Stimulated activated CD4-positive, alpha-beta T cell treated with anti-CD3 and anti-CD28 coated beads, Interleukin-2, amount 100 ng/mL, for 24 hours (primary cell): ENCODE measurements at places on chromosomes 7 and 10.

DNA sequence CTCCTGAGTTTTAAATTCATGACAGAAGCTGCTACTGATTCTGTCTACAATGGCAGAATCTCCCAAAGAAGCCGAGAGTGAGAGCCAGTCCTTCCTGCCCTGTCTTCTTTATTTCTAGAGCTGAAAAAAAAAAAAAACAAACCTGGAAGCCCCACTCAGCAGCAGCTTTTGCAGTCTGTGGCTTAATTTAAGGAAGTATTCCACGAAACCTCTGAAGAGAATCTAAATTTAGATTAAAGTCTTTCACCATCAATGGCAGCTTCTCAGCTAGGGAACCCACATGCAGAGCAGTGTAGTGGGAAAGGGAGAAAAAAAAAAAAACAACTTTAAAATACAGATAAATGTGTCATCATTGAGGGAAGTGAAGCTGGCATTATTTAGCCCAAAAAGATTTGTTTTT lies 23.4 kb downstream of the SMURF1 start:
- no peak for DNase-seq

- no peak for DNase-seq
These were observed 207.9 kb downstream of the PAXIP1 start for GRCh38 chr7:154795014-154795413.

DNA sequence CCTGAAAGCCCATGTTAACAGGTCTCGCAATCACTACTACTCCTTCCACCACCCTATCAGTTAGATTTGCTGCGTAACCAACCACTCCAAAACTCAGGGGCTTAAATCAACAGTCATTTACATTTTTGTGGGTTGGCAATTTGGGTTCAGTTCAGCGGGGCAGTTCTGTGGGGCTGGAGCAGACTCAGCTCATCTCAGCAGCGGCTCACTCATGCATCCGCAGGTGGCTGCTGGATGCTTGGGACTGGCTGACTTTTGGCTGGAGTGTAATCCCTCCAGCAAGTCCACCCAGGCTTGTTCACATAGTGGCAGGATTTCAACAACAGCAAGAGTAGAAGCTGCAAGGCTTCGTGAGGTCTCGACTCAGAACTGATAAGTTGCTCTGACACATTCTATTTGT lies 79.2 kb downstream of the NEUROD6 start:
- no peak for DNase-seq

DNA sequence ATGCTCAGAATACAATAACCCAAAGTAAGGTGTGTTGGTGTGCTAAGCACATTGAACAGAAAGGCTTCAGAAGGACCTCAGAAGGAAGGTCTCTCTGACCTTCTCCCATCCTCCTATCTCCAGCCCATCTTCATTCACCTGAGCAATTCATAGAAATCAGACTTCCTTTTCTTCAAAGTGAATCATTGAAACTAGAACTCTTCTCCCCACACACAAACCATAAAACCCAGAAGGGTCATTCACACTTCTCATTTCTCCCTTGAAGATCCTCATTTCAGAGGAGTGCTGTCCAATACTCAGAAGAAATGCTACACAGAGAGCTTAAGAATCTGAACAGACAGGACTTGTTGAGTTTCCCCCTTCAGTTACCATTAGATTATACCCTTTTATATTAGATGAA lies 89.5 kb downstream of the VWDE start:
- no peak for DNase-seq

DNA sequence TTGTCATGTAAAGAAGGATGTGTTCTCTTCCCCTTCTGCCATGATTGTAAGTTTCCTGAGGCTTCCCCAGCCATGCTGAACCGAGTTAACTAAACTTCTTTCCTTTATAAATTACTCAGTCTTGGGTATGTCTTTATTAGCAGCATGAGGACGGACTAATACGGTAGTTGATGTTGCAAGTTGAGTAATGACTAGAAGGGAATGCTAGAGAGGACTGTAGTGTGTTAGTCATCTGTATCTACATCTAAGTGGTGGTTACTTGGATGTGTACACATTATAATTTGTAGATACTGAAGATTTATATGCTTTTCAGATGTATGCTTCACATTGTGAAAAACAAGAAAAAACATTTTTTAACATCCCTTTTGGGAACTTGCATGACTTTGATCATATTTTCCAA lies 244.6 kb downstream of the POLR1F start:
- DNase-seq: no peak

- DNase-seq: no peak
These were observed 207.9 kb upstream of the MYO3A start for GRCh38 chr10:25725917-25726716.

DNA sequence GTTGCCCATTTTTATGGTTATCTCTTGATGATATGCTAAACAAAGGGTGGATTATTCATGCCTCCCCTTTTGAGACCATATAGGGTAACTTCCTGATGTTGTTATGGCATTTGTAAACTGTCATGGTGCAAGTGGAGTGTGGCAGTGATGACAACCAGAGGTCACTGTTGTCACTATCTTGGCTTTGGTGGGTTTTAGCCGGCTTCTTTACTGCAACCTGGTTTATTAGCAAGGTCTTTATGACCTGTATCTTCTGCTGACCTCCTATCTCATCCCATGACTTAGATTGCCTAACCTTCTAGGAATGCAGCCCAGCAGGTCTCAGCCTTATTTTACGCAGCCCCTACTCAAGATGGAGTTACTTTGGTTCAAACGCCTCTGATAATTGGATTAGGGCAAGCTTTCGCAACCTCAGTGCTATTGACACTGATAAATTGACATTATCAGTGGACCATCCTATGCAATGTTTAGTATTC lies 36.9 kb downstream of the BAG3 start:
- DNase-seq: no peak

- DNase-seq: no peak
These were observed 131.7 kb upstream of the PPIF start for GRCh38 chr10:79215531-79215930.

GRCh38 chr7:64098-64915 lies 128.1 kb upstream of the FAM20C start:
- DNase-seq: no peak

GRCh38 chr10:63286754-63287264 lies 153.7 kb downstream of the NRBF2 start:
- no peak for DNase-seq

GRCh38 chr7:98934267-98934666 lies 55.9 kb downstream of the TRRAP start:
- no peak for DNase-seq

DNA sequence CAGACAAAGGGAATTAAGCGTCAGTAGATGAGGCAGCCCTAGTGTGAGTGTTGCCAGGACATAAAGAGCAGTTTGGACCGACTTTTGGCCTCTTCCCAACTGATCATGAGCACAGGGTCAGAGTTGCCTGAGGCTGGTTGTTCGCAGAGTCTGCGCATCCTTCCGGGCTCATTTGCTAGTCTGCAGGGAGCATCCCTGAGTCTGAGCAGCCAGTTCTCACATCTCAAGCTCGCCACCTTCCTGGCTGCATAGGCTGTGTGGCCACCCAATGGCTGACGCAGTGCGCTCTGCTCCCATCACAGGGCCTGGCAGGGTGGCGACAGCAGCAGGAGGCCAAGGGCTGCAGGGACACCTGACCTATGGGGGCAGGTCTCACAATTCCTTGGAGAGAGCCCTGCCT lies 5.0 kb downstream of the GAD2 start:
- DNase-seq: no peak

DNA sequence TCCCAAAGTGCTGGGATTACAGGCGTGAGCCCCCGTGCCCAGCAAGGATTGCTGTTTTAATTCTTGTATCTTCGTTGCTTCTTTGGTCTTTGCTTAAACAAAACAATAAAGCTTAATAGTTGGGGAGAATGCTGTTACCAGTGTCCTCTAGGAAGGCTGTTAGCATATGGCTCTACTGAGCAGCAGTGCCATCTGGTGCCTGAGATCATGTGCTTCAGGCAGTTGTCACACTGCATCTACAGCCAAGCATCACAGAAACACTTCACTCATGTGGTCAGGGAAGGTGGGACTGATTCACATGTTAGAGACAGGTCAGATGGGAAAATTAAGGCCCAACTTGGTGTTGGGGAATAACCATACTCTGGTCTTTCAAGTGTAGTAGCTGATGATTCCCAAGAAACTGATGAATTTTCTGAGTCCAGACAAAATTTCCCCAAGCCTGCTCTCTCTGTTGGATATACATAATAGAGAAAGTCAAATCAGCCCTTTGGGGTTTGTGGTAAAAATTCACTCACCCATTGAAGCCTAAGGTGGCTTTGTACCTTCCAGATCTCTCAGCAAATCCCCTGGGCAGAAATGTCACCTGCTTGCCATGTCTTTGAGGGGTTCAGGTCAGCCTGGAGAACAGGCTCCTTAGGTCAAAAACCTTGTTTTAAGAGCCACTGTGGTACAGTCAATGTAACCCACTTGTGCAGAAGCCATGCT lies 28.4 kb downstream of the UBE2D4 start:
- DNase-seq: no peak

DNA sequence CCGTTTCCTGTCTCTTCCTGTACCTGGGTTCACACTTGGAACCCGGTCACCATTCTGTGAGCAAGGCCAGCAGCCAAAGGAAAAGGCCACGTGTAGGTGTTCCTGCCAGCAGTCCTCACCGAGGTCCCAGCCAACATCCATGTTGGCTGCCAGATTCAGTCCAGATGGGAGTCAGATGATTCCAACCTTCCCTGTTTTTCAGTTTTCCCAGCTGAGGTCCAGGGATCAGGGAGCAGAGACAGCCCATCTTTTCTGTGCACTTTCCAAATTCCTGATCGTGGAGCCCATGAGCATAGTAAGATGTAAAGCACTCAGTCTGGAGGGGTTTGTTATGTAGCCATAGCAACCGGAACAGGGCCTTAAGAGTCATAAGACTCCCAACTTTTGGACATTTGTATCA lies 3.9 kb upstream of the PVRIG start:
- no peak for DNase-seq

DNA sequence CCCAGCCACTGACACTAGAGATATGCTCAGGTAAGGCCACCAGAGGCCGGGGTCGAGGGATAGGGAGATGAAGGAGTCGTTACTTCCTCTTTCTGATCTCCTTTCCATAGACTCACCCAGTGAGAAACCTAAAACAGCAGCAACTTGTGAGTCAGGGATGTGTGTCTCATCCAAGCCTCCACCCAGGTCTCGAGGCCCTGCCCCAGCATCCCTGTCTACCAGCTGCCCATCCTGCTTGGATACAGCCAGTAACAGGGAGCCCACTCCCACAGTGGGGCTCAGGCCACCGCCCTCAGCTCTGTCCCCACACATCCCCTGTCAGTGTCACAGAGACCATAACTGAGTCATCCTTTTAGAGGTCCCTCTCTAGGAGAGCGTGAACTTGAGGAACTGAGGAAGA lies 49.6 kb upstream of the CHST15 start:
- no peak for DNase-seq

GRCh38 chr7:73802459-73802858 lies 28.3 kb upstream of the CLDN4 start:
- DNase-seq: no peak

DNA sequence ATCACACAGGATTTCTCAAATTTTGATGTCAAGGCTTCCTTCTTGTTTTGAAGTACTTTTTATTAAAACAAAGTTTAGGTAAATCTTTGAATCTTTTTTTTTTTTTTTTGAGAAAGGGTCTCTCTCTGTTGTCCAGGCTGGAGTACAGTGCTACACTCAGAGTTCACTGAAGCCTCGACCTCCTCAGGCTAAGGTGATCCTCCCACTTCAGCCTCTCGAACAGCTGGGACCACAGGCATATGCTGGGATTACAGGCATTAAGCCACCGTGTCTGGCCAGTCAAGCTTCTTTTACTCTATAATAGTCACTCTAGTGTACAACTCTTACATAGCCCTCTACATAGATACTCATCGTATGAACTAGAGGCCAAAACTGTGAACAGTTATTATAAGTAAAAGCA lies 3.4 kb downstream of the RUFY2 start:
- no peak for DNase-seq

- no peak for DNase-seq
These were observed 138.3 kb upstream of the ADCY1 start for GRCh38 chr7:45435846-45436245.

GRCh38 chr7:46568420-46569132 lies 647.5 kb upstream of the IGFBP3 start:
- no peak for DNase-seq

- no peak for DNase-seq
These were observed 542.4 kb upstream of the GALNT17 start for GRCh38 chr7:70589590-70589989.

DNA sequence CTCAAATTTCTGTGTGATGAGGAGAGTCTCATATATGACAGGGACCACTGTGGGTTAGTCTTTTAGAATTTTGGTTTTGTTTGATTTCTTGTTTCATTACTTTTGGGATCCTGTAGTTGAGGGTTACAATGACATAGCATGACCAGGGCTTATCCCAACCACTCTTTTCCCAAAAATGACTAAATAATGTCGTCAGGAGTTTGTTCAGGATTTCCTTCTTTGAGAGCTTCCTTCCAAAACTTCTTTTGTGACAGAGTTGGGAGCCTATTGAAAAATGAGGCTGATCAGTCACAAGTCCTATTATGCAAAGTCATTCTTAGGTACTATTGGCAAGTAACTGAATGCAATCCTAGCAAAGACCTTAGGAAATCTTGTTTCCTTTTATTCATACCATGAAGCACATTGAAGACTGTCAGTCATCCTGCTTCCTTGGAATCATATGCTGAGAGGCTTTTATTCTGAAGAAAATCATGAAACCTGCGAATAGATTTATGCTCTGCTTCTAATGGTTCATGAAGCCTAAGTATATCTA lies 498.3 kb downstream of the LRMDA start:
- no peak for DNase-seq

GRCh38 chr7:27204851-27205322 lies 5.0 kb upstream of the HOXA13 start:
- DNase-seq: no peak

- no peak for DNase-seq
These were observed 78.2 kb downstream of the MGMT start for GRCh38 chr10:129545261-129545660.

DNA sequence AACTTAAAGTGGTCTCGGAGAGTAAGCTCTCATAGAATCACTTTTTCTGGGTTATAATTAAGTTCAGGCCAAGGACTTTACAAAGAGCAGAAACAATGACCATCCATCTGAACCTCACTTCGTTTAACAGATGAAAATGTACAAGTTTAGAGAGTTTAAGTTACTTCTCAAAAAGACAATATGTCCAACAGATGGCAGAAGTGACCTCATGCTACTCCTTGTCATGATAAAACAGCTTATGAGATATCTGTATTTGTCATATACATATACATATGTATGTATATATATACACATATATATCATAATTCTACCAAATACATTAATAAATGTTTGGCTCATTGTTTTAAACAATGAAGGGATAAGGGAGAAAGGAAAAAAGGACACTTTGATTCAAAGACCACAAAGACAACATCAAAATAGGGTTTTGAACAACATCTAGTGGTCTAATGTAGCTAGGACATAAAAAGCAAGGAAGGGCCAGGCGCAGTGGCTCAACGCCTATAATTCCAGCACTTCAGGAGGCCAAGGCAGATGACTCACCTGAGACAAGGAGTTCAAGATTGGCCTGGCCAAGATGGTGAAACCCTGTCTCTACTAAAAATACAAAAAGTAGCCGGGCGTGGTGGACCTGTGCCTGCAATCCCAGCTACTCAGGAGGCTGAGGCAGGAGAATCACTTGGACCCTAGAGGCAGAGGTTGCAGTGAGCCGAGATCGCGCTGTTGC lies 17.8 kb downstream of the NAPEPLD start:
- DNase-seq: no peak

GRCh38 chr7:104240401-104240800 lies 32.6 kb upstream of the ORC5 start:
- DNase-seq: no peak
